ENCODE measurements at places on chromosomes 1 and 21.

GRCh38 chr1:11441211-11441952, 37.6 kb upstream of the DISP3 start:
- no peak for DNase-seq

DNA sequence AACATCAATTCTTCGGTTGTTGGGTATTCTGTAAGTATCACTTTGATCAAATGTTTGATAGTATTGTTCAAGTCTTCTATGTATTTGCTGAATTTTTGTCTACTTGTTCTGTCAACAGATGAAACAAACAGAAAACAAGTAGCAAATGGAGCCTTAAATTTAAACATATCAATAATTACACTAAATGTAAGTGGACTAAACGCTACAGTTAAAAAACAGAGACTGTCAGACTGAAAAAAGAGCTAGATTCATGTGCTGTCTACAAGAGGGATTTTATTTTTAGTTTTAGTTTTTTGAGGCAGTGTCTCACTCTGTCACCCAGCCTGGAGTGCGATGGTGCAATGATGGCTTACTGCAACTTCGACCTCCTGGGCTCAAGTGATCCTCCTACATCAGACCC, 10.7 kb upstream of the RAD54L start:
- DNase-seq, result no peak

GRCh38 chr1:8182034-8182761, 135.7 kb upstream of the SLC45A1 start:
- DNase-seq, result no peak

- DNase-seq, result no peak
Measured at GRCh38 chr1:226872437-226872836, 2.0 kb downstream of the PSEN2 start.

DNA sequence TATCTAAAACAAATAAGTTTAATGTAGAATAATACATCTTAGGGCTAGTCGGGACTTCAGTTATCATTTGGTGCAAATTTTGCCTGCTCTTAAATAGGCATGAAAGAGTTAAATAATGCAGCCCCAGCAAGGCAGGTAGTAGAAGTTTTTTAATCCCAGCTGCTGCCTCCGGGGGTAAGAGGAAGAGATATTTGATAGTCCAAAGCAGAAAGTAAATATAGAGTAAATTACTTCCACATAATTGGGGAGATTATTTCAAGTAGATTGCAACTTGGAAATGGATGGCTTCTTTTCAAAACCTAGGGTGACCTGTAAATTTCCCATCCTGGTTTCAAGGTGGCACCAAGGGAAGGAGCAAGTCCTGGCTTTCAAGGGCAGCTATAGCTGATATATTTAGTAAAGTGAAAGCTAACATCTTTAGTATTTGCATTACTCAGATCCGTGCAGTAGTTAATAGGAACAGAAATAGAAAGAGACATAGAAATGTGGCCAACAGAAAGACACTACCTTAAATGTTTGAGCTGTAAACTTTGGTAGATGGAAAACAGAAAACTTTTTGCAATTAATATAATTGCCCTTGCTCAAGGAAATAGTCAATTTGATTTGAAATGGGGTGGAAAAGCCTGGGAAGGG, 109.1 kb downstream of the LMO4 start:
- no peak for DNase-seq

All from astrocyte of the cerebellum (primary cell).